ENCODE measurements at places on chromosomes 6 and 20. TPM values are rescaled to one million over a fixed set of nuclear protein-coding genes. Genes with fewer than 3 reads are reported as not detected.

DNA sequence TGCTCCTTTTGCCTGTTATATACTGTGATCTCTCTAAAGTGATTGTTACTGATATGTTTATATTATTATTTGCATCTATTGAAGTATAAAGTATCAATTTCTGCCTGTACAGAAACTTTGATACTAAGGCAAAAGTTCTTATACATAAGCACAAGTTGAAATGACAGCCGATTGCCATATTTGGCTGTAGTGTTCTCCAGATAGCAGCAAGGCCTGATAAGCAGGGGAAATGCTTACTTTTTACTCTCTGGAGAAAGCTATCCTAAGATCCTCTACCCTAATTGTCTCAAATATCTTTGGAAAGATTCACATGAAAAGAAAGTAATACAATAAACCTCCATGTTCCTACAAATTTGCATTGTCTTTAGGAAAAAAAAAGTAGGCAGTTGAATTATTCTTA, 31.4 kb downstream of the SENP6 start:
- no peak for DNase-seq

- no peak for DNase-seq
These were observed 54.4 kb downstream of the PERP start for GRCh38 chr6:138052783-138053182.

The SUPT3H gene
- 5.9 TPM for total RNA-seq

GRCh38 chr6:155419161-155419560, 36.5 kb downstream of the NOX3 start:
- no peak for DNase-seq

DNA sequence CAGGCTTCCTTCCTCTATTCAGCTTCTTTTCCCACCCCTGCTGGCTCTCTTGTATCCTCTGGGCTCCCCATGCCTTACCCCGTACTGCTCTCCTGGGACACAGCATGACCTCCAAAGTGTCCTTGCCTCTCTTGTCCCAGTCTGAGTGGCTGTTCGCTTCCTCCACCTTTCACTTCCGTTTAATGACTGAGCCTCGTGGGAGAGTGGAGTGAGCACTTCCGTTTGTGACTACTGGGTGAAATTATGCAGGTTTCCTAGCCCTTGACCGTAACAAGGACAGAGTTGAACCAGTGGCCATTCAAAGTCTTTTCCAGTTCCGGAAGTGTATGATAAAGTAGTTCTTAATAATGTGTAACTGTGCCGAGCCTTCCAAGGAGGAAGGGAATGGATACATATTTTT, 109.2 kb downstream of the ARID1B start:
- DNase-seq: no peak

DNA sequence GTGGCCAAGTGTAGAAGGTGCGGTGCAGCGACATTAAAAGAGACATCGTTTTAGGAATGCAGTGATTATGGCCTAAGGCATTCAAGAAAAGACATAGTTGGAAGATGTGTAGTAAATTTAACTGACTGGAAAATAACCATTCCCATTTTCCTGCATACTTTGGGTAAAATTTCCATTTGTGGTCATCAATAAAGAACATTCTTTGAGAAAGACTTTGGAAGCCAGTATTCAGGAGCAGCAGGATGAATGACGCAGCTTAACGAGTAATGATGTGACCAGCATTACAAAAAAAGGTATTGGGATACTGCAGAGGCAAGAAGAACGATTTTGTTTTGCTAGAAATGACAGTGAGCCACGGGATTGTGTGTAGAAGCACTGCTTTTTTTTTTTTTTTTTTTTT, 7.0 kb upstream of the RWDD1 start:
- no peak for DNase-seq

The SYTL3 gene
- total RNA-seq: 1.0 TPM

DNA sequence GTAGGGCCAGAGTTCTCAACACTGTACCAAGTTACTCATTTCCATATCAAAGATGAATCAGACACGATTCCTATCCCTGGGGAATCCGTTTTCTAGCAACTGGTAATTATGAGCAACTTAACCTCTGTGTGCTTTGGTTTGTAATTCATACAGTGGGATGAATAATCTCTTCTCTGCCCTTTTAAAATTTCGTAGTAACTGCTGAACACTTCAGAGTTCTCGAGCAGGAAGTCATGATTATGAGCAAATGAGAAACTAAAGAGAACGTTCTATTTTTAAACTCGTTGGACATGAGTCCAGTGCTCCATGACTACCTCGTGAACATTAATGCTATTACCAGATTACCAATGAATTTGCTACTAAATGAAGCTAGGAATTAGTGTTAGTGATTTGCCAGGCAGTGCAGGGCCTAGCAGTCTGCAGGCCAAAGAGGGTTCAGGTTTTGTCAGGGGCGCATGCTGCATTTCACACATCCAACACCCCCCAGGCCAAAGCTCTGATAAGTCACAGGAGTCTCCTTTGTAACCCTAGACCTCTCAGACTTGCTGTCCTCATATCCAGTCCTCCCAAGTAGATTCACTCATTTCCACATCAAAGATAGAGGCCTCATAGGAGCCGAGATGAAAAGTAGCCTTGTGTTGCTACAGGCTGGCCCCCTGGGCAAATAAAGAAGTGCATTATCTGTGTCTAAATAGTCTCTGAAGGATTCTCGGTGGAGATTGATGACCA, 45.8 kb upstream of the VSTM2L start:
- DNase-seq: no peak

- DNase-seq: no peak
These were observed 100.9 kb upstream of the PRDM1 start for GRCh38 chr6:105985098-105985815.

GRCh38 chr6:12069891-12070529, 57.9 kb downstream of the HIVEP1 start:
- DNase-seq: no peak

DNA sequence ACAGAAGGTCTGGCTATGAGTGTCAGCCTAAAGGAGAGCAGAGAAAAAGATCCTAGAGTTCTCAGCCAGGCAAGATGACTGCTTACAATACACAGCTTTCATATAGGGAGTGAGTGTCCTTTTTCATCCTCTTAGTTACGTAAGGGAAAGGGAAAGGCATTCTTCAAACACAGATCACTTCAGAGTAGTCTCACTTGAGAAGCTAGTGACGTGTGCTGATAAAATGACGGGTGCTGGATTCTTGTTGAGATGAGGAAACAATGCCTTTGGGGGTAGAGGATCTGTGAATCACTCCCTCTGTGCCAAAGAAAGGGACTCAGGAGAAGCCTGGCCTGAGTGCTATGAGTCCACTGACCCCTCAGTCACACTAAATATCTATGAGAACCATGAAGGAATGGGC, 117.3 kb downstream of the QRSL1 start:
- peak; percentile 55 for DNase-seq

The BPIFB4 gene
- total RNA-seq: not detected

DNA sequence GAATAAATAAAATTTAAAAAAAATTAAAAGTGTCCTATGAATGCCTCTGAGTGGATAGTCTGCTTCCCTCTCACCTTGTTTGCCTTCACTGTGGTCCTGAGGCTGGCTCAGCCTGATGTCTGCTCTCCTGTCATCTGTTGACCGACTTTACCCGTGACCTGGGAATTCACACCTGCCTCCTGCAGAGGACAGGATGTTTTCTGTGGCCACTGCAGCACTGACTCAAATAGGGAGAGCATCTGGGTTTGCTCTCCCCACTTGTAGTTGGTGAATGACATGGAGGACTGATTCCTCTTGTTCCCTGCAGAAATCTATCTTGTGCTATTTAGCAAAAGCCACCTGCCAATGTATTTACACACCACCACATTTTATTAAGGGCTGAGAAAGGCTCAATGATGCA, 52.4 kb upstream of the ERVFRD-1 start:
- DNase-seq: no peak

- DNase-seq: no peak
These were observed 90.5 kb downstream of the UNC5CL start for GRCh38 chr6:40948570-40948969.

The ZKSCAN8 gene
- total RNA-seq: 10.1 TPM

The ROMO1 gene
- total RNA-seq: 407 TPM

The COL9A3 gene
- not detected for total RNA-seq

DNA sequence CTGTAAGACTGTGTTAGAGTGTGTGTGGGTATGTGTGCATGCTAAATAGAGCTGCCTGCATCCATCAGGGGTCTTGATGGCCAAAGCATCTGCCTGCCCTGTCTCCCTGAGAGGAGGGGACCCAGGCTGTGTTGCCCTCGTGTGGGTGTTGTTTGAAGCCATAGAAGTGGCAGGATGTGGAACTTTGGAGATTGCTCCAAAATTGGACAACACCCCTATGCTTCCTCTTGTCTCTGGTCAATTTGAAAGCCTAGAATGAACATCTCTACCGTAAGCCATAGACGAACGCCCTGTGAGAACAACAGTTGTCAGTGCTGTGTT, 82.6 kb downstream of the ASXL1 start:
- DNase-seq: no peak

DNA sequence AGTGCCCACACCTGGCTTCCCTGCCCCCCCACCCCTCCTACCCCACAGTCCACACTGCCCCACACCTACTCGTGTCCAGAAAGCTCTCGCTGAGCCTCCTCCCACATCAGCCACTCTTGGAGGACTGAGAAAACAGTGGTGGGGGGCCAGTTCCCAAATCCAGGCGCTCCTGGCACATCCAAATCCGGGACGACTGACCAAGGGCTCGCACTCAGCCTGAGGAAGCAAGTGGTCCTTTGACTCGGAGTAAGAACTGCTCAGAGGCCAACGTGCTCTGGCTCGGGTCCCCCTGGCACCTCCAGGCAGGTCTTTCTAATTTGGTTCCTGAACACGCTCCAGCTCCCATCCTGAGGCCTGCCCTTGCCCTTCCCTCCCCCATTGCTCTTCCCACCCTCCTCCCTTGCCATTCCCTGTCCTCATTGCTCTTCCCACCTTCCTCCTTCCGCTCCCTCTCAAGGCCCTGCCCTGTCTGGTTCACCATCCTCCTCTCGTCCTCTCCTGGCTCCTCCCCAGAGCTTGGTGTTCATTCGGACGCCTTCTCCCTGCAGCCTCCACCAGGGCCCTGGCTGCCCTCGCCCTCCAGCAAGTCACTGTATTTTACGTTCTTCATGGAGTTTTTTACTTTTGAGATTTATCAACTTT, 83.6 kb downstream of the THBS2 start:
- DNase-seq: no peak

- DNase-seq: no peak
These were observed 2.2 kb downstream of the ADGRF4 start for GRCh38 chr6:47700596-47700995.

The COL12A1 gene
- total RNA-seq: 272 TPM

The CASS4 gene
- total RNA-seq: 0.06 TPM

DNA sequence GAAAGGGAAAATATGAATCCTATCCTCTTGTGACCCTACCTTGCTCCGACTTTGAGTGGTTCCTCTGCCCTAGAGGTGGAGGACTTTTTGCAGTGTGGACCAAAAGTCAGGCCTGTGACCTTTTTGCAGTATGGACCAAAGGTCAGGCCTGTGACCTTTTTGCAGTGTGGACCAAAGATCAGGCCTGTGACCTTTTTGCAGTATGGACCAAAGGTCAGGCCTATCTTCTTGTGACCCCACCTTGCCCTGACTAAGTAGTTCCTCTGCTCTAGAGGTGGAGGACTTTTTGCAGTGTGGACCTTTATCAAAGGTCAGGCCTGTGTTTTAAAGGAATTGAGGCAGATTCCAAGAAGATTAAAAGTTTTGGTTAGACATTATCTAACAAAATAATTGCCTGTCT, 10.9 kb upstream of the ERVFRD-1 start:
- DNase-seq: no peak

The SMLR1 gene
- total RNA-seq: not detected

The ZNF184 gene
- total RNA-seq: 10.2 TPM

GRCh38 chr6:31822036-31822821, 5.3 kb upstream of the HSPA1B start:
- DNase-seq: peak; percentile 93

DNA sequence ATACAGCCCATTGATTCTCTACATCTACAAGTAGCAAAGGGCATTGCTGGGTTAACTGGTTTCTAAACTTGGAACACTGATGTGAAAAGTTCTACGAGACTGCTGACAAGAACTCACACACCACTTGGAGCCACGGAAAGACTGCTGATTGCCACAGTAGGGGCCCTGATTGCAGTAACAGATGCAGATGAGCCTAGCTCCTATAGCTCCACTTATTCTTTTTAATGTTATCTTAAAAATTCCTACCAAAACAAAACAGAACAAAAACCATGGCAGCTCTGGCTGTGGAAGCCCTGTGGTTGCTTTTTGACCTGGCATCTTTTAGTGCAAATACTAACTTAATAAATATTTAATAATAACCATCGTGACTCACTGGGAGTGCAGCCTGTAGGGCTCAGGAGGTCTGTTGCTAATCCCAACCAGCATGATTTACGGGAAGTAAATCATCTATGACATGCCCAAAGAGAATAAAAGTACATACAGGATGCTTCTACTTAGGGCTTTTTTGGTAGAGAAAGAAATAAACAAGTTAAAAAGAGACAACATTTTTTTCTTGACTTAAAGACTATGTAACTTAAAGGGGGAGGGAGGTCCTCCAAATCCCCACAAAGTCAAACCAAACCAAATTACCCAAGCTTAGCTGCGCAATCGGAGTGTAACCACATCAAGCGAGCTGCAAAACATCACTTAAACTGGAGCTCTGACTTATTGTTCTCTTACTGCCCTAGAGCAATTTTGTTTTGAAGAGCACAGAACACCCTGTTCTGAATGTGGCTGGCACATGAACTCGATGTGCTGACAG, 87.2 kb downstream of the FKBP5 start:
- DNase-seq: peak; percentile 81
